Osteoblast (primary cell): ENCODE measurements at places on chromosomes 5 and 9. TPM values are rescaled to one million over a fixed set of nuclear protein-coding genes. Genes with fewer than 3 reads are reported as not detected.

DNA sequence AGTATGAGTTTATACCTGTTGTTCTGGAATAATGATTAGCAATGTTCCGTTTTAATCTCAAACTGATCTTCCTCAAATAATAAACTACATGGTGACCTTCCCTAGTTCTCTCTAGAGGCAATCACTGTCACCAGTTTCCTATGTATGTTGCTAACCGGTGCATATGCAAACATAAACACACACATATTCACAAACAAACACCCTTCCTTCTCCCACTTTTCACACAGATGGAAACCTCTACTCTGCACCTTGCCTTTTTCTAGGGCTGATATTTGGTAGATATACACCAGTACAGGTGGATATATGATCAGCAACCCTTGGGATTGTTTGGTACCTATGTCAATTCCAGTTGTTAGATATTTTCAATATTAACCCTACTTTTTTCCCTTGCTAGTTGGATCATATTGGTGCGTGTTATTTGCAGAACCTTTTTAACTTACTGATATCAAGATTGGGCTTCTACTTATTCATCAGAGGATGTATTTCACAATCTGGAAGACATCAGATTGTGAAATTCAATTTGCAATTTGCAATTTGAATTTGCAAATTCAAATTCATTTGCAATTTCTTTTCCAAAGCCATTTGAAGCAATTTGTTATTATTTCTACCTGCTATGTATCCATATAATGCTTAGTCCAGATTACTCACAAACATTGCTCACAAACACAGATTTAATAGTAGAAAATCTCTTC, 12.6 kb downstream of the FYB1 start:
- H3K4me3 ChIP-seq, result no peak overlapping the region
- H3K36me3 ChIP-seq, result no peaks in the 10 kb centered on the region
- H3K27me3 ChIP-seq, result peaks cover 12% of the 10 kb centered on the region
- H3K27ac ChIP-seq, result no peak overlapping the region

DNA sequence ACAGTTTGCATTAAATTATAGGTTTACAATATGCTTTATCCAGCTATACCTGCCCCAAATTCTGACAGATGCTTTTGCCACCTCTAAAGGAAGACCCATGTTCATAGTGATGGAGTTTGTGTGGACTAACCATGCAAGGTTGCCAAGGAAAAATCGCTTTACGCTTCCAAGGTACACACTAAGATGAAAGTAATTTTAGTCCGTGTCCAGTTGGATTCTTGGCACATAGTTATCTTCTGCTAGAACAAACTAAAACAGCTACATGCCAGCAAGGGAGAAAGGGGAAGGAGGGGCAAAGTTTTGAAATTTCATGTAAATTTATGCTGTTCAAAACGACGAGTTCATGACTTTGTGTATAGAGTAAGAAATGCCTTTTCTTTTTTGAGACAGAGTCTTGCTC, 41.0 kb downstream of the FXN start:
- no peaks in the 10 kb centered on the region for H3K36me3 ChIP-seq
- no peak overlapping the region for H3K4me3 ChIP-seq
- no peak overlapping the region for H3K27ac ChIP-seq
- no peak for DNase-seq

GRCh38 chr5:128493657-128494329, 44.3 kb downstream of the FBN2 start:
- no peaks in the 10 kb centered on the region for H3K4me1 ChIP-seq
- no peak for DNase-seq
- H3K27me3 ChIP-seq, result no peaks in the 10 kb centered on the region
- no peak overlapping the region for H3K27ac ChIP-seq
- H3K36me3 ChIP-seq, result no peaks in the 10 kb centered on the region
- no peak overlapping the region for H3K4me3 ChIP-seq

DNA sequence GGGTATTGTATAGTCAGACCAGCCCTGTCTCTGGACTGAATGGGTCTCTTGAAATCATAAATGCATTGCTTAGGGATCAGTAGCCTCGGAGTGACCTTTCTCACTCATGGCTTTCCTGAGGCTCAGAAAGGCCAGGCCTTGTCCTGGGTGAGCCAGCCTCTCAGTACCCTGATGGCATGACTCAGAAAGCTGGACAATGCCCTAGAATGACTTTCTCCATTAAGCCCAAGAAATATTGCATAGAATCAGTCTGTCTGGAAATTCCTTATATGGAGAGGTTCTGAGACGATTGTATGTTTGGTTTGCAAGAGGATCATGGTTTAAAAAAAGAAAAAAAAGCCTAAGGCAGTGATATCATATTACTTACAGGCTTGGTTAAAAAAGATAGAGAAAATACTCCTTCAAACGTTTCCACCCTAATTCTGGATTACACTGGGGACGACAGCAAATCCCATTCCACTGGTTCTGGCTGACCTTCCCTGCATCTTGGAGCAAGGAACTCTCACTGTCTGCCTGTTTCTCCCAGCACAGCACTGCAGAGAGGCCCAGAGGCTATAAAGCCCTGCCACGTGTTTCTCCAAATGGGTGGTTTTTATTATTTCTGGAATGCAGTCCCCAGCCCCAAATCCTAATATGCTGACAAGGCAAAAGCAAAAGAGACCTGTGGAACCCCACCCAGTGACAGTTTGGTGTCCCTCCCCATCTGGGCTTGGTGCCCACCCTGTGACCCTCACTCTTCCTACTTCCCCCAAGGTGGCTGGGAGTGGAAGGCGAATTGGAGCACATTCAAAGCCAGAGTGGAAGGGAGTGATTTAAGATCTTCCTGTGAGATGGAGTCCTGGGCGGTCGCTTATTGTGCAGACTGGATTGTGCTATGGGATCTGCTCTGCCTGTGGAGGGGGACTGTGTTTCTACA, 34.4 kb downstream of the MAP1B start:
- H3K36me3 ChIP-seq, result peaks cover 22% of the 10 kb centered on the region
- no peaks in the 10 kb centered on the region for H3K27me3 ChIP-seq
- no peak for DNase-seq
- H3K4me1 ChIP-seq, result peaks cover 79% of the 10 kb centered on the region
- H3K27ac ChIP-seq, result peak overlapping the region; percentile 96

DNA sequence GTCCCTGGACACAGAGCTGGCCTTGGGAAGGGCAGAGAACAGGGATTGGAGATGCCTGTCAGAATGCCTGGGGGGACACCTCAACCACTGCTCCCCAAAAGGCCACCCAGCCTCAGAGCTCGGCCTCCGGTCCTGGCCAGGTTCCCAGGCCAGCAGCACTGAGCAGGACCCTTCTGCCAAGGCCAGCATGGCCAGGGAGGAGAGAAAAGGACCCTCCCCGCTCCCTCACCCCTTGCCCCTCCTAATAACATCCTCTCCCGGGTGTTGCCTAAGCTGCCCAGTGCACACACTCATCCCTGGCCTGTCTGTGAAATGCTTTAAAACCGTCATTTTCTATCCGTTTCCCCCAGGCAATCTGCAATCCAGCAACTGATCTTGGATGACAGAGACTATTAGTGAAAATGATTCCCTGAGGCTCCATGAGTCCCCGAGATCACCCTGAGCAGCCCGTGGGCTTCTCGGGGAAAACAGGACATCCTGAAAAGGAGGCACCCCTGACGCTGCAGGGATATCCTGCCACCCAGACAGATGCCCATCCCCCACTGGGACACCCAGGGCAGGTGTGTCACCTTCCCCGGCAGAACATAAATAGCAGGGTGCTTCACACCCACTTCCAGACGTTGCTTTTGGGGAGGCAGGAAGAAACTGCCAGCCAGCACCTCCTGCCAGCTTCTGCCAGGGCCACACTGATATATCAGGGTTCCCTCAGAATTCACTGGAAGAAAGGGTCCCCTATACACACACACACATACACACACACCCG, 75.3 kb downstream of the ADAMTS2 start:
- DNase-seq, result peak; percentile 78
- no peaks in the 10 kb centered on the region for H3K27me3 ChIP-seq
- peaks cover 26% of the 10 kb centered on the region for H3K36me3 ChIP-seq
- H3K27ac ChIP-seq, result peak overlapping the region; percentile 99
- peaks cover 86% of the 10 kb centered on the region for H3K4me1 ChIP-seq

GRCh38 chr9:130156672-130157071, 15.5 kb upstream of the NCS1 start:
- no peaks in the 10 kb centered on the region for H3K36me3 ChIP-seq
- peaks cover 2% of the 10 kb centered on the region for H3K4me1 ChIP-seq
- no peak overlapping the region for H3K4me3 ChIP-seq
- peak; percentile 81 for DNase-seq
- no peak overlapping the region for H3K27ac ChIP-seq
- no peaks in the 10 kb centered on the region for H3K27me3 ChIP-seq

DNA sequence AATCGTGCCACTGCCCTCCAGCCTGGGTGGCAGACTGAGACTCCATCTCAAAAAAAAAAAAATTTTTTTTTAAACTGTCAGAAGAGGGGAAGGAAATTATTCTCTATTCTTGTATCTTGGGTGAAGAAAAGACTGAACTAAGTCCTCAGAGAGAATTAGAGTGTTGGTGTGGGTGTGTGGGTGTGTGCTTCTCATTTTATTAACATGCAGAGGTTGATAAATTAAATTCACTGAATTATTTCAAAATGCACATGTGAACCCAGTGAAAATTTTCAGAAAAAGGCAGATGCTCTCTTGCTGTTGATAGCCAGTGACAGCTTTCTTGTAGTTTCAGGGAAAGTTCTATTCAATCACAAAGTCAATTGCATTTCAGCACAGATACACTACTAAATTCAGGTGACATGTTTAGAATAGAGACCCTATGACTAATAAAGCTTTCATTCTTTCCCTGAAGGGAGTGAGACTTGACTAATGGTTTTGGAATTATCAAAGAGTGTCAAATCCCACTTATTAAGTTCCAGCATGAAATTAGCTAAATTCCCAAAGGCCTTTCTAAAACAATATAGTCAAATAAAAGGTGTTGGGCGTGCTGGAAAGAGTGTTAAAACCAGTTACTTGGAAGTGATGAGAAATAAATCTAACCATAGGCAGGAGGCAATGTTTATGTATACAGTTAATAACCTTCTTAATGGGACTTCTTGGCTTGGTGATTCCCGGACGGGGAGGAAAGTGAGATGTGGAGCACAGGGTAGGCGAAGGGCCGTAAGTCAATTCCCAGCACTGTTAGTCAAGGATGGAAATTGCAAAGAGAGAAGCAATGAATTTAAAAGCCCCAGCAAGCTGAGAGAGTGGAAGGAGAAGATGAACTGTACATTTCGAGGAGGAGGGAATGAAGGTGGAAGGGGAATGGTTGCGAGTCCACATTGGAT, 103.2 kb upstream of the SPATA31D4 start:
- peaks cover 18% of the 10 kb centered on the region for H3K27me3 ChIP-seq
- H3K4me1 ChIP-seq, result peaks cover 8% of the 10 kb centered on the region
- no peaks in the 10 kb centered on the region for H3K36me3 ChIP-seq
- DNase-seq, result no peak
- H3K4me3 ChIP-seq, result no peak overlapping the region
- no peak overlapping the region for H3K27ac ChIP-seq

GRCh38 chr9:9395539-9395938, 1217.3 kb downstream of the PTPRD start:
- no peak overlapping the region for H3K27ac ChIP-seq
- no peak for DNase-seq
- no peaks in the 10 kb centered on the region for H3K4me1 ChIP-seq
- no peaks in the 10 kb centered on the region for H3K36me3 ChIP-seq
- H3K27me3 ChIP-seq, result no peaks in the 10 kb centered on the region

DNA sequence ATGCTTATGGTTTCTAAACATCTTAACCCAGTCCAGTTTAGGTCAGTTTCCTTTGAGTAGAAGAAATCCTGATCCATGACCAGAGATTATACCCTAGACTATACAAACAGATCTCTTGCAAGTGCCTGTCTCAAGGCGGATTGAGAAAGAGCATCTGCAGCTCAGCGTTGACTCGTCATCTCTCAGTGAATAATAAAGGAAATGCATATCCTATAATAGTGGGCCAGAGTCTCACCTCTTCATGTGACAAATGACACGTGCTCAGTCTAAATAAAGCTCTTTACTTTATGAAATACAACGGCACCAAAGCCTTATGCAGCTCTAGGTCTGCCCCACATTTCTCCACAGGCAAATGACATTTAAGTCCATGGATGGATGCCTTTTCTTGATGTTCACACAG, 179.4 kb upstream of the NR3C1 start:
- H3K36me3 ChIP-seq, result no peaks in the 10 kb centered on the region
- H3K27me3 ChIP-seq, result no peaks in the 10 kb centered on the region

- H3K27ac ChIP-seq, result peak overlapping the region; percentile 99
- H3K4me1 ChIP-seq, result peaks cover 45% of the 10 kb centered on the region
- DNase-seq, result peak; percentile 77
- H3K4me3 ChIP-seq, result no peak overlapping the region
- H3K27me3 ChIP-seq, result no peaks in the 10 kb centered on the region
- no peaks in the 10 kb centered on the region for H3K36me3 ChIP-seq
Observed at GRCh38 chr9:4301296-4301695, 1.4 kb upstream of the GLIS3 start.

GRCh38 chr9:120736881-120737280, 22.6 kb upstream of the MEGF9 start:
- no peaks in the 10 kb centered on the region for H3K36me3 ChIP-seq
- peaks cover 7% of the 10 kb centered on the region for H3K4me1 ChIP-seq
- no peaks in the 10 kb centered on the region for H3K27me3 ChIP-seq
- H3K4me3 ChIP-seq, result no peak overlapping the region
- no peak for DNase-seq

DNA sequence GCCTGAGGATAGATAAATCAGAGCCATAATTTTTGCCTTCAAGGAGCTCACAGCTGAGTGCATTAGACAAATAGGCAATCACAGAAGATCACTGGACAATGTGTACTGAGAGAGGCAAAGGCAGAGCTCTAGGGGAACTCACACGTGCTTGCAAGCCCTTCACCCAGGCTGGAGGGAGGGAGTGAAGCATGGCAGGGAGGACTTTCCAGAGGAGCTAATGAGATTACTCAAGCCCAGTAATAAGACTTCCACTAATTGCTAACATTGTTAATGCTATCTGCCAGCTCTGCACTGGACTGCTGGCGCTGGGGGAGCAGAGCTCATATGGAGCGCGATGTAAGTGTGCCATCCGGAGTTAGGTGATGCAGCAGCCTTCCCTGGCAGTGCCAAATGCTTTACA, 408.4 kb downstream of the NTRK2 start:
- H3K4me1 ChIP-seq, result no peaks in the 10 kb centered on the region
- H3K36me3 ChIP-seq, result no peaks in the 10 kb centered on the region
- DNase-seq, result no peak
- no peaks in the 10 kb centered on the region for H3K27me3 ChIP-seq
- no peak overlapping the region for H3K27ac ChIP-seq

The PCDHA2 gene
- under 0.01 and 0.29 TPM in 2 replicates for total RNA-seq

The LCN12 gene
- total RNA-seq, result not detected in 2 replicates
